ENCODE measurements at places on chromosomes 5 and 9.

DNA sequence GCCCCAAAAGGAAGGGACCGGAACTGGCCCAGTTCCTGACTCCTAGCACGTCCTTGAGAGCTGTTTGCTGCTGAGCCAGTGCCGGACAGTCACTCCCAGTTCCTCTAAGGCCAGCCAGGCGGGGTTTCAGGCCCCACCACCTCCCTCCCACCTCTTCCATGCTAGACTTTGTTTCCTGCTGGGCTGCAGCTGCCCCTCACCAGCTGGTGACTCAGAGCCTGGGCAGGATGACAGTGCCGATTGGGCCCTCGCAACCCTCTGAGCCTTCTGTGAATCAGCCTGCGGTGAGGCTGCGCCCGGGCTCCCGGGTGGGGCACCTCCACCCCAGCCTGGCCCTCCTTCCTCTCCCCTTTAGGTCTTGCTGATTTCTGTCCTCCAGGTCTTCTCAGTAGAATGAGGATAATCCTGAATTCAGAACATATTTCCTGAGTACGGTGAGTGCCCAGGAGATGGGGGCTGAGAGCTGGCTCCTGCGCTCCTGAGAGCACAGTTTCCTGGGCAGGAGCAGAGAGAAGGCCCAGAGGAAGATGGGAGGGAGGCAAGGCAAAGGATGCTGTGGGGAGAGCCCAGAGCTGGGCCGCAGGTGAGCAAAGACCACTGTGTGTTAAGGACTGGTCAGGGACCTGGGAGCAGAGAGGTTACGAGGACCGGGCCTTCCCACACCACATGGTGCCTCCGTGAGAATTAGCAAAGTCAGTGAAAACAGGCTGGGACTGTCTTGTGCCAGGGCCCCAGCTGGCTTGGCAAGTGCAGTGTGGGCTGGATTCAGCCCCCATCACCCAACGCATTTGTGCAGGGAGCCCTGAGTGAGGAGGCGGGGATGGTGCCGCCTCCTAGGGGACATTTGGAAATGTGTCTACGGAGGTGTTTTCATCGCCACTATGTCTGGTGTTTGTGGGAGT, 32.9 kb upstream of the STXBP1 start:
- DNase-seq = no peak

DNA sequence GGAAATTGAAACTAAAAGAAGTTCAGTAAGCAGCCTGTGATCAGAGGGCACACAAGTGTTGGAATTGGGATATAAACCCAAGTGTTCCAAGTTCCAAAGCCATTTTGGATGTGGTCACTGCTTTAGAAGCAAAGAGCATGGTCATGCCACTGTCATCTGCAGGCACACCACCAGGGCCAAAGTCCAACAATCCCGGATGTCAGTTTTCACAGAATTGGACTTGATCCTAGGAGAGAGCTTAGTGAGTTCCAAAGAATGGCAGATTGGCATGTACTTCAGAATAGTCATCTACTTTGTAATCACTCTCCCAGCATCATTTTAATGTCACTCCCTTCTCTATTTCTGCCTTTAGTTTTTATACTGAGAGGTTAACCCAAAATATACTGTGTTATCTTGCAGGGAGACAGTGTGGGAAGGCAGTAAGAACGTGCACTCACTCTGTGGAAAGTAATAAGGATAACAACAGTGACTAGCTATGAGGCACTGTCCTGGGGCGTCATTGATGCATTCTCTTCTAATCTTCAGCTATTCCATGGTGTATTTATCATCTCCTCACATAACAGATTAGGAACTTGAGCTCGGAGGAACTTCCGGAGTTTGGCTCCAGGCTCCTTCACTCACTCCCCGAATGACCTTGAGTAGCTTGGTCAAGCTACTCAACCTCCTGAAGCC, 388.0 kb downstream of the ACTL7B start:
- no peak for DNase-seq

GRCh38 chr9:134807716-134808446, 72.7 kb upstream of the FCN2 start:
- no peak for DNase-seq

DNA sequence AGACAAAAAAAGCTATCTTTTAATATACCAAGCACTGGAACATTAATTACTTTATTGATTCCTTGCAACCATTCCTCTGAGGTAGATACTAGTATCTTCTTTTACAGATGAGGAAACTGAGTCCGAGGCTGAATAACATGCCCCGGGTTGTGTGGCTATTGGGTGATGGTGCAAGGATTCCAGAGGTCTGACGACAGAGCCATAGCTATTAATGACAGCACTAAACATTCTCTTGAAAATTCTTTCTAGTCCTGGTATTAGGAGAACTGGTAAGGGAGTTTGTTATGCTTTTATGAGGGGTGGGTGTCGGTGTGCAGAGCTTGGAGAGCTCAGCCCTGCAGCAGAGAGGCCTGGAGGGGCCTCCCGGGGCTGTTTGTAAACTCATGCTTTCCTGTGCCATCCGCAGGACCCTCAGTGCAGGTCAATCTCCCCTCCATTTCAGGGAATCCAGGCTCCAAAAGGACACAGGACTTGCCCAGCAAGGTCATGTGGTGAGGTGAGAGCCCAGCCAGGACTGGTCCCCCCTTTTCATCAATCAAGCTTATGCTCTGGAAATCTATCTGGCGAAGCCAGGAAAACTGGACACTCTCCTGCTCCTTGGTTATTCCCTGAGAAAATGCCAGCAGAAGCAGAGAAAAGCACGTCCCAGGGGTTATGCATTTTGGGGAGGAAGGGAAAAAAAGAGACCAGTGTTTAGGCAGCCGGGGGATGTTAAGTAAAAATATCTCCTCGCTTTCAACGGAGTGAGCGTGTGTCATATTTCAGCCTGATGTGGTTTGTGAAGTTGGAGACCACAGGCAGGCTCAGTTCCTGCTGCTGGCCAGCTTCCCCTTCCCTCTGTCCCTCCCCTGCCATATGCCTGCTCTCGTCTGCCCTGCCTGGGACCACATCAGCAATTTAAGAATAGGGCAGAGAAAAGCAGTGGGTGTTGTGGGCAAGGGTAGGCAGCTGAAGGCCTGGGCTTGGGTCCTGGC, 3.7 kb downstream of the GSN start:
- DNase-seq = no peak

GRCh38 chr9:132505991-132506655, 76.3 kb upstream of the BARHL1 start:
- DNase-seq = no peak

DNA sequence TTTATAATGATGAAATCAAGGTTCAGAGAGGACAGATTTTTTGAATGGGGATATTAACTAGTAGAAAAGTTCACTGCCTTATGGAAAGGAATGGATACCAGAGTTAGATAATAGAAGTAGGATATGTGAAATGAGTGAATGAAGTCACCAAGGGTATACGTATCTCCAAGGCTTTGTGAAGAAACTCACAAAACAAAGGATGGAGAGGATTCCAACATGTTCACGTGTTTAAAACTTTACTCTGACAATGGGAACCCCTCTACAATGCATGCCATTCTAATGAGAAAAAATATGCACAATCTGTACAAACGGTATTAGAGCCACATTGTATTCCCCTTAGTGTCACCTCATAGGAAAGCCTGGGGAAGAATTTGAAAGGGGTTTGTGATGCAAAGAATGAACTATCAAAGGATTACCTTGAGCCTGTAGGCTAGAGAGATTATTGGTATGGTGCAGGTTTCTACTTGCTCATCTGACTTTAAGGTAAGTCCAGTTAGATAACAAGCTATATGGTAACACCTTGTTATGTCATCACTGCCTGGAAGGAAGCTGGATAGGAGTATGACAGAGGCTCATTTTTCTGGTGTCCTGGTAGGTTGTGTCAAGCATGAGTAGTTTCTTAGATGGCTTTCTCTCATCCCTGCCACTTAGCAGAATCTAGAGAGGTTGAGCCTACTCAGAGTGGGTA, 250.3 kb upstream of the SEMA6A start:
- no peak for DNase-seq

DNA sequence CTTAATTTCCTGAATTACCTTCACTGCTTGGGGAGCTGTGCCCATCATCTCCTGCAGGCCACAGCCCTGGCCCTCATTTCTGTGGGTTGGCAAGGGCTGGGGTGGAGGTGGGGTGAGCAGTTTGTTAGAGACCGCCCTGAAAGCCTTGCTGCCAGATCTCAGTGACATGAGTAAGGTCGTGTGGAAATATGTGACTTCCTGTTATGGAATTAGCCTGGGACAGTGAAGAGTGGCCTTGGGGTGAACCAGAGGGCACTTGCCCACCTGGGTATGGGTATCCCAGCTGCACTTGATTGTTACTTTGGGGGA, 2.5 kb upstream of the HNRNPAB start:
- no peak for DNase-seq

- DNase-seq = no peak
Observed at GRCh38 chr5:175325681-175326080, 118.3 kb downstream of the DRD1 start.

- no peak for DNase-seq
Observed at GRCh38 chr9:136690806-136691261, 3.6 kb upstream of the AGPAT2 start.

- DNase-seq = no peak
Observed at GRCh38 chr9:135612437-135612836, 26.9 kb downstream of the GLT6D1 start.

- no peak for DNase-seq
Observed at GRCh38 chr5:124920909-124921666, 174.6 kb upstream of the ZNF608 start.

- no peak for DNase-seq
Observed at GRCh38 chr5:137498301-137498735, 808 bp downstream of the SPOCK1 start.

DNA sequence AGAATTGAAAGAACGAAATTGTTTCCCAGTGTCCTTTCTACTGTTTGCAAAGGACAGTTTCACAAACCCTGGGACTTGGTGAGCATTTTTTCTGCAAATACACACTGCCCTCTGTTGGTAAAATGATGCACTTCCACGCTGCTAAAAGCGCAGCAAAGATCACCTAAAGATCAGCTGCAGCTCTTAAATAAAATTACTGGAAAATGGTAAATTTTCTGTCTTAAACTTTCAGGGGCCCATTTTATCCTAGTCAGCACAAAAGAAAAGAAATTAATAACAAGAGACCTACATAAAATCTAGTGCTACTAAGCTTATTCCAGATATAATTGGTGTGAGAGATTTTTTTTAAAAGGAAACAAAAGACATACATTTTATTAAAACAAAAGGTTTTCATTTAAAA, 566.0 kb downstream of the CAAP1 start:
- no peak for DNase-seq

- no peak for DNase-seq
Observed at GRCh38 chr5:76204713-76205112, 121.5 kb downstream of the SV2C start.

DNA sequence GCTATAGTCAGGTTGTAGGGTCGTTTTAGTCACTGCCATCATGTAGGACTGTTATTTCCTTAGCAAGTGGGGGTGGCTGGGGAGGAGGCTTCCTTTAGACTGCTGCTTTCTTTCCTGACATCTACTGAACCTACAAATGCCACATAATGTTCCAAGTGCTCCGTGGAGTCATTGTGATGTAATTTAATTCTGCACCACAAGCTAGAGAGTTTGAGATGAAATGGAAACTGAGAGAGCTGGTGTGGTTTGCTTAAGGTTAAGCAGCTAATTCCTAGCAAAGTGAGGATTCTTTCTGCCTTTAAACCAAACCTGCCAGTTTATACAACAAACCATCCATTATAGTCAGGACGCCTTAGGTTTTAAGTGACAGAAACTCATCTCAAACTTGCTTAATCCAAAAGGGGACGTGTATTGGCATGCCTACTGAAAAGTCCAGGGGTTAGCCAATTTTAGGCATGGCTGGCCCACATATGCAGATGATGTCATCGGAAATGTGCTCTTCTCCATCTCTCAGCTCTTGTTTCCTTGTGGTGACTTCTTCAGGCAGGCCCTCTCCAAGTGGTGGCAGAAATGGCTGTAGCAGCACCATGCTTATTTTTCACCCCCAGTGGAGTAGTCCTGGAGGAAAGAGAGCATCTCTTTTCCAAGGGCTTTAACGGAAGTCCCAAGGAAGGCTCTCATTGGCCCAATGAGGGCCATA, 30.5 kb downstream of the ZNF618 start:
- no peak for DNase-seq

DNA sequence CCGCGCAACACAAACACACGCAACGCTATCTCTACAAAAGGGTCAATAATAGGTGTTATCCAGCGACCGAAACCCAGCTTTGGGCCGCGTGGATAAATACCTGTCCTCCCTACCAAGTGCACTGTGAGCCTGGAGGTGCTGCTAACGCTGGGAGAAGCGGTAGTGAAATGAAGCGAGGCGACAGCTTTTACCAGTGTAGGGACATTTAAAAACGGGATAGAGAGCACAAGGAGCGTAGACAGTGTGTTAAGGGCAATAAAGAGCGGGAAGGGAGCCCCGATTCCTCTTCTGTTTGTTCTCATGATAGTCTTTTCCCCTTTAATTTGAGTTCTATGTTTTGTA, 421 bp upstream of the DEPDC1B start:
- DNase-seq = no peak

GRCh38 chr5:141628175-141628788, 8.4 kb downstream of the HDAC3 start:
- DNase-seq = no peak

- no peak for DNase-seq
Observed at GRCh38 chr5:16926417-16926816, 9.7 kb downstream of the MYO10 start.

DNA sequence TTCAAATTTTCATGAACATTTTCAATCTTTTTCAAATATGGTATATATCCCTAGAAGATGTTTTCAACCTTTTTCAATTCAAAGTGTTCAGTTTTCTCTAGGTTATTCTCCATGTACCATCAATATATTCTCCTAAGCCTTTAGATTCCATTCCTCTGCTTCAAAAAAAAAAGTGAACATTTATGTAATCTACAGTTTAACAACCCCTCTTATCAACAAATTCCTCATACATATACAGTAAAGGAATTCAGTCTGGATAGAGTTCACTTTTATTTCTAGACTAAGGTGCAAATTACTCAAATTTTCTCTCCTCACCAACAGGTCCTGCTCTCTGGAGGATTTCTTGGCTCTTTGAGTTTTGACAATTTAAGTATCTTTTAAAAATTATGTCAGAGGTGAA, 150.0 kb downstream of the ARL15 start:
- DNase-seq = no peak

GRCh38 chr5:77294185-77294584, 83.7 kb downstream of the PDE8B start:
- DNase-seq = no peak

DNA sequence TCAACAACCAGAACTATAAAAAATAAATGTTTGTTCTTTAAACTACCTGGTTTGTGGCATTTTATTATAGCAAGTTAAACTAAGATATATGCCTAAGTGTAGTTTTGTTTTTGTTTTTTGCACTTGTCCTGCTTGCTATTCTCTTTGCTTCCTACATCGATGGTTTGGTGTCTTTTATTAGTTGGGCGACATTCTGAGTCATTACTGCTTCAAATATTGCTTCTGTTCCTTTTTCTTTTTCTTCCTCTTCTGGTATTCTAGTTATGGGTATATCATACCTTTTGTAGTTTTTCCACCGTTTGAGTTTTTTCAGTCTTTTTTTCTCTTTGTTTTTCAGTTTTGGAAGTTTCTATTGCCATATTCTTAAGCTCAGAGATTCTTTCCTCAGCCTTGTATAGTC, 86.9 kb downstream of the MACIR start:
- no peak for DNase-seq

- no peak for DNase-seq
Observed at GRCh38 chr5:147437161-147437596, 72.7 kb downstream of the DPYSL3 start.

- DNase-seq = no peak
Observed at GRCh38 chr5:134133188-134133994, 18.9 kb downstream of the TCF7 start.
